ENCODE measurements at places on chromosomes 5 and 9.

GRCh38 chr9:123718188-123718587, 211.7 kb downstream of the DENND1A start:
- DNase-seq = no peak
- no peaks in the 10 kb centered on the region for H3K4me1 ChIP-seq
- H3K27ac ChIP-seq = no peak overlapping the region
- no peaks in the 10 kb centered on the region for H3K27me3 ChIP-seq

DNA sequence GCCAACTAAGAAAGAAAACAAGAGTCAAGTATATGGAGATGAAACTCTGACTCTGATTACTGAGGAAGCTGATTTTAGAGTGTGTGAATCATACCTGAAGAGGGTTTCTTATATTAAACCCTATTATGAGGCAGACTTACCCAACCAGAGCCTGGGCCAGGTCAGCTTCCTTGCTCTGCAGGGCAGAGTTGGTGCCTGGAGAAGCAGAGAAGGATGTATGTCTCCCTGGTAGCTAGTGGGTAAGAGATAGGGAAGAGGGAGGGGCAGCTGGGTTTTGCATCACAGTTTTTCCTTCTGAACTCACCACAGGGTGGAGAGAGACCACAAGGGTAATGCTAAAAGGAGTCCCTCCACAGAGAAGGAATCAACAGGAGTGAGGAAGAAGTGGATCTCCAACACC, 104.1 kb downstream of the CMYA5 start:
- peaks cover 5% of the 10 kb centered on the region for H3K36me3 ChIP-seq
- no peaks in the 10 kb centered on the region for H3K4me1 ChIP-seq
- DNase-seq = no peak

- H3K36me3 ChIP-seq = no peaks in the 10 kb centered on the region
- no peak overlapping the region for H3K4me3 ChIP-seq
- peaks cover 4% of the 10 kb centered on the region for H3K4me1 ChIP-seq
- H3K27me3 ChIP-seq = no peaks in the 10 kb centered on the region
- DNase-seq = no peak
- H3K27ac ChIP-seq = no peak overlapping the region
Observed at GRCh38 chr5:3542158-3542557, 53.5 kb upstream of the IRX1 start.

GRCh38 chr9:78863531-78863930, 566.6 kb downstream of the PSAT1 start:
- no peak overlapping the region for H3K4me3 ChIP-seq
- no peak overlapping the region for H3K27ac ChIP-seq
- peaks cover 3% of the 10 kb centered on the region for H3K27me3 ChIP-seq
- DNase-seq = no peak

DNA sequence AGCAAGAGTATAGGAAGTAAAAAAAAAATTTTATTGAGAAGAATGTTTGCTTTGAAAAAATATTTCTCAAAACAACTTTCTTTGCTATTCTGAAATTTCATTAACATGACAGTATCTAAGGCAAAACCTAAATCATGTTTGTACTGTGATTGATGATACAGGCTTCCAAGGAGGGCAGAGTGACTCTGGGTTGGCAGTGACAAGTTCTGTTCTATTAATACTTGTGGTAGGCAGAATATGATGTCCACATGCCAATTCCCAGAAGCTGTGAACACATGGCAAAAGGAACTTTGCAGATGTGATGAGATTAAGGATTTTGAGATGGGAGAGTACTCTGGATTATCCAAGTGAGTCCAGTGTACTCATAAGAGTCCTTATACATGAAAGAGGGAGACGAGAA, 16.6 kb downstream of the CCDC125 start:
- H3K27ac ChIP-seq = no peak overlapping the region
- H3K27me3 ChIP-seq = no peaks in the 10 kb centered on the region
- no peaks in the 10 kb centered on the region for H3K36me3 ChIP-seq
- DNase-seq = no peak
- no peaks in the 10 kb centered on the region for H3K4me1 ChIP-seq

DNA sequence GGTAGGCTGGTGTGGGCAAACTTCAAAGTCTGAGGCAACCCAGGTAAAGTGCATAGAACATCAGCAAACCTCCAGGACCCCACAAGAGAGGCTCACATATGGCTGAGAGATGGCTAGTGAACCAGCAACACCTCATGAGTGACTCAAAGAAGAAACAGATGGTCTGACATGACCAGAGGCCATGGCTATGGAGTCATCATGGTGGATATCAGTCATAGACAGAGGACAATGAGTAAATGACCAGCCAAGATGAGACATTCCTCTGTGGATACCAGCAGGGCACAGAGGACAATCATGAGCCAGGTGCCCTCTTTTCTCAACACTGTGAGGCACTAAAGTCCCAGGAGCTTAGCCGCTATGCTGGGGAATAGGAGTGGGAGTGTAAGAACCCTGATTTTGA, 180.8 kb downstream of the RASEF start:
- H3K4me3 ChIP-seq = no peak overlapping the region
- no peaks in the 10 kb centered on the region for H3K36me3 ChIP-seq
- H3K4me1 ChIP-seq = no peaks in the 10 kb centered on the region
- H3K27ac ChIP-seq = no peak overlapping the region
- DNase-seq = no peak

- no peak overlapping the region for H3K27ac ChIP-seq
- peaks cover 55% of the 10 kb centered on the region for H3K4me1 ChIP-seq
- H3K36me3 ChIP-seq = peaks cover 6% of the 10 kb centered on the region
- no peaks in the 10 kb centered on the region for H3K27me3 ChIP-seq
Observed at GRCh38 chr5:128083811-128084227, 253 bp downstream of the SLC12A2 start.

- H3K27me3 ChIP-seq = no peaks in the 10 kb centered on the region
- no peak for DNase-seq
Observed at GRCh38 chr9:6924149-6924548, 166.4 kb downstream of the KDM4C start.

DNA sequence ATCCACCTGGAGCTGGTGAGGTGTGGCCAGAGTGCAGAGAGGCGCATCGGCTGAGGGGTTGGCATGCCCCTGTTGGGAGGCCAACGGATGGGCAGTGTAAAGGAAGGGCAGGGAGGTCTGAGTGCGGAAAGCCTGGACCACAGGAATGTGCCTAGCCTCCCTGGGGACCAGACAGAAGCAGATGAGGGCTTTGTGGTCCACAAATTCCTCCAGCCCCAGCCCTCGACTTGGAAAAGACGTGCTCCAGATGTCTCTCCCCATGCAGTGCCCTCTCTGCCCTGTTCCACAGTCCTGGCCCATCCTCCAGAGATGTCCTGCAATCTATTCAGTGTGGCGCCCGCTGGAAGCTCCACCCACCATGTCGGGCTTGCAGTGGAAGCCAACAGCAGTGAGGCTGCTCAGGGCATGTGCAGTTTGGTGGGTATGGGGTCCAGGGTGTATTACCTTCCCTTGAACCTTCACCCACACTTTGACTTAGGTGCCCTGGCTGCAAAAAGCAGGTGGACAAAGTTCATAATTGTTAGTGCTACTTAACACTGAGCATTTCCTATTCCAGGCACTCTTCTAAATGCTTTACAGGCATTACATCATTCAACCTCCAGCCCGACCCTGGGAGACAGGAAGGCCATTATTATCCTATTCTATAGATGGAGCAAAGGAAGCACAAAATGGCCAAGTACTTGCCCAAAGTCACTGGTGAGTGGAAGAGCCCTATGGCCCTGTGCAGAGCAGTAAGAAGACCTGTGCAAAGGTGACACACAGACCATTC, 120.2 kb upstream of the SLC25A48 start:
- no peak for DNase-seq
- peaks cover 4% of the 10 kb centered on the region for H3K4me1 ChIP-seq
- peaks cover 50% of the 10 kb centered on the region for H3K27me3 ChIP-seq
- no peak overlapping the region for H3K4me3 ChIP-seq
